ENCODE measurements at places on chromosomes 16 and 17.

DNA sequence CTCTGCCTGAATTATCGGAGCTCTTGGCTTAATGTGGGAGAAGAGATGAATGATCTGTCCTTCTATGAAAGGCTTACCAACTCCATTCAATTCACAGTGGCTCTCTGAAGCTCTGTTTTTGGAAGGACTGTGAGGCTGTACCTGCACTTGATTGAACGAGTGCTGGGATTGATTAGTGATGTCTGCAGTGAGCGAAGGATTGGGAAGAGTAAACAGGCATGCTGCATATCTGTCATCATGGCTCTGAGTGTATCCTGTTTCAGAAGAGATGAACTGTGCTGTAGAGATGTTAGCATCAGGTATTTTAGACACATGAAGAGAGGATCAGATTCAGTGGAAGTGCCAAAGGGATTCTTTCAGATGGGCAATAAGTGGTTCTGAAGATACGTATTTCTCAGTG lies 564.0 kb downstream of the MAF start:
- DNase-seq: no peak

- no peak for DNase-seq
Measured at GRCh38 chr17:50288306-50288705, 14.0 kb downstream of the TMEM92 start.

DNA sequence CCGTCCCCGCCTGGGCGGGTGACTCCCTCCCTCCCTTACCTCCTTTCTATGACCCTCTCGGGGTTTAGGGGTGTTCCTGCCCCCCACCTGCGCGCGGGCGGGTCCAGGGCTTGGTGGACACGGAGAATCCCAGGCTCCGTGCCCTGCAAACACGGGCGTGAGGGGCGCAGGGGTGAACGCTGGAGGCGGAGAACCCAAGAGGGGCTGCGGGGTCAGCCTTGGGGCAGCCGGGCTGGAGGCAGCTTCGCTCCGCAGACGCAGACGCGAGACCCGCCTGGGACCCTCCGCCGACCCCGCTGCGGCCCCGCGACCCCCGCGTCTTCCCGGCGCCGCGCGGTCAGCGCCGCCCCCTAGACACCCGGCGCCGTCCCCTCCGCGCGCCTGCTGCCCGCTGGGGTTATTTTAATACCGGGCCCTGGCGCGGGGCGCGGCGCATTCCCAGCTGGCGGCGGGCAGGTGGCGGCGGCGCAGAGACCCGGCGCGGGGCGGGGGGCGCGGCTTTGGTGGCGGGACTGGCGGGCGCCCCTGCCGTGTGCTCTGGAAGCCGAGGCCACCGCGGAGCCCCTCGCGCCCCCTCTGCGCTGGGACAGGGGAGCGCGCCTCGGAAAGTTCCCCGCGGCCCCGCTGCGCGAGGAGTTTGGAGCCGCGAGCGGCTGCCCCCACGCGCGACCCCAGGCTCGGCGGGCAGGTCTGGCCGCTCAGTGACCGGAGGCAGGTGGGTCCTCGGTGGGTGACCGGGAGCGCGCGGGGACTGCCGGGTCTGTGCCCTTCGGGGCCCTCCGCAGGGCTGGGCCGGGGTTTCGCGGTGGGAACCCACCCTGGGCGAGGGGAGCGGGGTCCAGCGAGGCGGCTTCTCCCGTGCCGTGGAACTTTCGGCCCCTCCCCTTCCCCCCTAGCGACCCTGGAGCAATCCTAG lies at the start of gene UTS2R:
Gene UTS2R (plus strand): TSS at position 433 of the 916 bp plus-strand sequence. CDS start 2,560 bp downstream, outside the sequence.
- DNase-seq: no peak

DNA sequence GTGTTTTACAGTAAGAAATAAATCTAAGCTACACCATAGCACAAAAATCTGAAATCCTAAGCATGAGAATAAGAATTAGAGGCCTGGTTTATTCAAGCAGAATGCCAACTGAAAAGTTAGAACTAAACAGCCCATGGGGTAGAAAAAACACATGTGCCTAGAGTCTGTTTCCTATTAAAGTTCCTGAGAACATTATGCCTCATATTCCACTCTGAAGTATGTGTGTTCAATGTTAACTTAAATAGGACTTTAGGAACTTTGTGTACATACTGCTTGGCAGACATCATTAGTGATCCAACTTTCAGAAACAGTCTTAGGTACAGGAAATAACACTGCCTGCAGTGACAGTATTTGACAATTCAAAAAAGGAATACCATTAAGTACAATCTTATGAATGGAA lies 18.2 kb downstream of the HEATR6 start:
- no peak for DNase-seq

DNA sequence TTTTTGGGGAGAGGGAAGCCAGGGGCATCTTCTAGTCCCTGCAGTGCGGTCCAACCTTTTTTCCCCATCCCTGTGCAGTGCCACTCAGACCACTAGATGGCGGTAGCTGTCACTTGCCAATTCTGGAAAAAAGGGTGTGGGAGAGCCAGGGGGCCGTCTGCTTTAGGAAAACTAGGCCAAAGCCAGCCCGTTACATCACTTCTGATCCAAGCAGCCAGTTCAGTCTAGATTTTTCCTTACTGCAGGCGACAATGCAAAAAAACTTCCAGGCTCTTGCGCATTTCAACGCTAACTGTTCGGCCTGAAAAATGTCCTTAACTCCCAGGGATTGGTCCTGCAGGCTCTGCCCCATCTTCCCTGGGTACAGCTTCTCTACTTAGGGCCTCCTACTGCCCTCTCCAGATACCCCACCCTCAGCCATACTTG lies 69.2 kb upstream of the CES5A start:
- peak; percentile 51 for DNase-seq

DNA sequence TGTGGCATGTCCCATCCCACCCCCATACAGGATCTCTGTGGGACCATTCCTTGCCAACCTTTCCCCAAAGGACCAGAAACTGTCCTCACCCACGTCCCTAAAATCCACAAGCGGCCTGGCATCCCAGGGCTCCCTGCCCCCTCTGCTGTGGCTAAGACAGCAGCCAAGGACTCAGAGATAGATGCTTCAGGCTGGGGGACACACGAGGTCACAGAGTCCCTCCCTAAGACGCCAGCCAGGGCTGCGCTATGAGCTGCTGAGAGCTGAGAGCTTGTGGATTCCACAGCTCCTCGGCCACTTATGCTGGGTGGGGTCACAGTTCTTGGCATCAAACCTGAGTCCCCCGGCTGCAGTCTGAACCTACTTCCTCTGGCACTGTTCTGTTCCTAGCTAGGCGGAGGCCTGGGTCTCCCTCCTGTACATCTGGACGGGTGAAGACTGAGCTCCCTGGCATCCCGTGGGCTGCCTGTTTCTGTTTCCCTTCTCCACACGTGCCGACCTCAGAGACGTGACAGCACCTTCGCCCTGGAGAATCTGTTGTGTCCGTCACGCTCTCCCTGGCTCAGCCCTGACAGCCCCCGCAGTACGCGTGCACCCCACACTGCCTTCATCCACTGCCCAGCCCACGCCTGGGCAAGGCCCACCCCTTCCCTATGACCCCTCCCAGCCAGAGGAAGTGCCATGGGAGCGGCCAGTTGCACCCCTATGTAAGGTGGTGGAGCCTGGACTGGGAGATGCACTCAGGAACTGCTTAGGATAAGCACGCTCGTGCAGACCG lies 61.2 kb downstream of the ENGASE start:
- no peak for DNase-seq

DNA sequence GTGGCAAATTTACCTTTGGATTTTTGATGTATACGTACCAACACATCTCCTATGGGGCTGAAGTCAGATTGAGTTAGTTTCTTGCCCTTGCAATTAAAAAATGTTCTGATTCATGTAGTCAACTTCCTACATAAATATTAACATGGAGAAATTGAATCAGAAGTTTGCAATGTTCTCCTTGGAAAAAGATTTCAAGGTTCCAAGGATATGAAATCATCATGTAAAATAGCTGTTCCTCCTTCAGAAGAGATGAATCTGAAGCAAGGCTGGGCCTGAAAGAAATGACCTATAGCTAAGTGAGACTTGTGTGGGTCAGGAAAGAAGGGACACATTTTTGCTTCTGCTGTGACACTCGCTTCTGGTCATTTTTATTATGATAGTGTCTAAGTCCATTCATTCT lies 131.7 kb downstream of the RGS9 start:
- DNase-seq: no peak

DNA sequence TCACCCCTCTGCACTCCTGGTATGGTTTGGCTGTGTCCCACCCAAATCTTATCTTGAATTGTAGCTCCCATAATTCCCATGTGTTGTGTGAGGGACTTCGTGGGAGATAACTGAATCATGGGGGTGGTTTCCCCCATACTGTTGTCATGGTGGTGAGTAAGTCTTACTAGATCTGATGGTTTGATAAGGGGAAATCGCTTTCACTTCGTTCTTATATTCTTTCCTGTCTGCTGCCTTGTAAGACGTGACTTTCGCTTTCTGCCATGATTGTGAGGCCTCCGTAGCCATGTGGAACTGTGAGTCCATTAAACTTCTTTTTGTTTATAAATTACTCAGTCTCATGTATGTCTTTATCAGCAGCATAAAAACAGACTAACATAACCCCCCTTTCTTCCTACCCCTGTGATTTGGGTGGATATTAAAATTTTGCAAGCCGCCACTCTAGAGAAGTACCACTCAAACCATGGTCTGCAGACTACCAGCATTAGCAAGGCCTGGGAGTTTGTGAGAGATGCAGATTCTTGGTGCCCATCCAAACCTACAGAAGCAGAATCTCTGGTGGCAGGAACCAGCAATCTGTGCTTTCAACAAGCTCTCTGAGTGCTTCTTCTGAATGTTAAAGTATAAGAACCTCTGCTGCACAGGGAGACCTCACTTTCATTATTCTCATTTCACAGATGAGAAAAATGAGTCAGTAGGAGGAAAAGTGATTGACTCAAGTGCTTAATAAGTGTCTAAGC lies 999.5 kb upstream of the EEF2KMT start:
- no peak for DNase-seq

GRCh38 chr16:8644211-8645140 lies 23.0 kb downstream of the METTL22 start:
- no peak for DNase-seq

GRCh38 chr16:88719267-88719932 lies 13.1 kb downstream of the CTU2 start:
- no peak for DNase-seq
